ENCODE measurements at places on chromosomes 1 and 21. TPM values are rescaled to one million over a fixed set of nuclear protein-coding genes. Genes with fewer than 3 reads are reported as not detected.

DIPK1A gene
- total RNA-seq = 3.3 TPM

ACTN2 gene
- total RNA-seq = 0.27 TPM

GRCh38 chr1:179264507-179264906 lies 29.1 kb upstream of the SOAT1 start:
- no peak for DNase-seq

PRAMEF18 gene
- total RNA-seq = not detected

DNA sequence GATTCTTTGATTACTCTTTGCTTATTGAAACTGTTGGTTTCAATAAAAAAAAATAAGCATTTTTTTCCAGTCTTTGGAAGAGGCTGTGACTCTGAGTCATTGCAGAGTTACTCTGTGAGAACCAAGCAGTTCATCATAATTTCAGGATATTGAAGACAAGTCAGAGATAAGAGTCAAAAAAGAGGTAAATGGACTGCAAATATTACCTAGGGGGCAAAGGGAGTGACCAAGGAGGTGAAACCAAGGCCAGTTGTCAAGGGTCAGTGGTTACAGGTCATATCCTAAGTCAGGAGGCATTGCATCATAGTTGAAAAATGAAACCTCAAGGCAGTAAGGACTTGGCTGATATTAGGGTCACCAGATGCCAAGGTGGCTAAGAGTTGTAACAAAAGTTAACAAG lies 597.1 kb upstream of the USP24 start:
- no peak for DNase-seq
